HepG2 (cell line): ENCODE measurements at places on chromosomes 5 and 9.

GRCh38 chr5:149550594-149551226, 529 bp downstream of the CSNK1A1 start:
- no peak for DNase-seq

- DNase-seq, result peak; percentile 37
These were observed 525 bp upstream of the AK3 start for GRCh38 chr9:4741365-4742089.

GRCh38 chr5:104347119-104347708, 784.6 kb upstream of the NUDT12 start:
- no peak for DNase-seq

- no peak for DNase-seq
These were observed 653.1 kb upstream of the KLF4 start for GRCh38 chr9:108142504-108143201.

GRCh38 chr5:138753794-138754698, 821 bp downstream of the CTNNA1 start:
- DNase-seq, result peak; percentile 89

GRCh38 chr5:169921949-169922348, 58.3 kb downstream of the INSYN2B start:
- DNase-seq, result no peak

DNA sequence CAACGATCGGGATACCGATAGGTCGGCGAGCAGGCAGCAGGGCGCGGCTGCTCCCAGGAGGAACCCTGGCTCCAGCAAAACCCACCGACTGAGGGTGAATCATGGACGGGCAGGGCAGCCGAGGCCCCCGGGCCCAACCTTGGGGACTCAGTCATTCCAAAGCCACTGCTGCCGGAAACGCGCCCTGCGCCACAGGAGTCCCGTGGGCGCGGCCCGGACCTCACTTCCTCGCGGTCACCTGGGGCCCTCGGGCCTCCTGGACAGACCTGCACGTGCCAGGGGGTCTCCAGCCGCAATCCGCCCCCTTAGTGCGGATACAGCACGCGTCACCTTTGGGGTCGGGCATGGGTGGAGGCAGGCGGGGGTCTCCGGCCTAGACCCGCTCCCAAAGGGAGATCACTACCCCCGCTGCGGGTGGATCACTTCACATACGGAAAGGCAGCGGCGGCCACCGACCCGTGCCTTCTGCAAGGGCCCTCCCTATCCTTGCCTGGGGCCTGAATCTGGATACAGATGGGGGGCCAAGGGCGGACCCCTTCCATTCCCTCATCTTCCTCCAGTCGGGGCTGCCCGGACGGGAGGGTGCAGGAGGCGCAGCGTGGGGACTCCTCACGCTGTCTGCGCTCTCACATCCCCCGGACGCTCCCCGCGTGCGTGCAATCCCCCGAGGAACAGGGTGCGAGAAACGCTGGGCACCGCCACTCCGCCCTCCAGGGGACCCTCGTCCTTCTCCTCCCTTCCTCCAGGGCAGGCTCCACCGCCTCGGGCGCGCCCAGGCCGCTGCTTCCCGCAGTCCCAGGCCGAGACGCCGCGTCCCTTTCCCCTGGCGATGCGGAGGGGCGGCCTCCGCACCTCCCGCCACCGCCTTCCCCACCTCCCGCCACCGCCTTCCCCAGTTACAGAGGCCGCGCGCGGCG, 586 bp downstream of the TXN start:
- DNase-seq, result peak; percentile 29

DNA sequence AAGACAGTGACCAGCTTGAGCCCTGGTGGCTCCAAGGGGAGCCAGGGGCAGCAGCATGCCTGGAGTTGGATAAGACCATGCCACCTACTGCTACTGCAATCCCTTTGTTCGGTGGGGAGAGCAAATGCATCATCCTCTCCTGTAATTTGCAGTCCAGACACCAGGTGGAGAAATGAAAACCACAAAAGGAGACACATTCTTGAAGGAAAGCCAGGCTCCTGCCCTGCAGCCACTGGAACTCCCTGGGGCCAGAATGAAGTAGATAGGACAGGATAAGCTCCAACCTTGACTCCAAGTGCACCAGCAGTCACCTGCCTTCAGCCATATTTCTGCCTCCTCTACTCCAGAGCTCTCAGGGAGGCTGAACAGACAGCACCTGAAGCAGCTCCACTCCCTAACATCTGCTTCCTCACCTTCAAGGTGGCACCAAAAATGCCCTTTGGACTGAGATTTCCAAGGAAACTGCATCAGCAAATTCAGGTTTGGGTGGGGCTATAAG, 65.1 kb upstream of the IQGAP2 start:
- peak; percentile 60 for DNase-seq

GRCh38 chr5:147918101-147918685, 11.9 kb upstream of the C5orf46 start:
- no peak for DNase-seq

- DNase-seq, result no peak
These were observed 99.7 kb downstream of the PLCXD3 start for GRCh38 chr5:41410737-41411136.

DNA sequence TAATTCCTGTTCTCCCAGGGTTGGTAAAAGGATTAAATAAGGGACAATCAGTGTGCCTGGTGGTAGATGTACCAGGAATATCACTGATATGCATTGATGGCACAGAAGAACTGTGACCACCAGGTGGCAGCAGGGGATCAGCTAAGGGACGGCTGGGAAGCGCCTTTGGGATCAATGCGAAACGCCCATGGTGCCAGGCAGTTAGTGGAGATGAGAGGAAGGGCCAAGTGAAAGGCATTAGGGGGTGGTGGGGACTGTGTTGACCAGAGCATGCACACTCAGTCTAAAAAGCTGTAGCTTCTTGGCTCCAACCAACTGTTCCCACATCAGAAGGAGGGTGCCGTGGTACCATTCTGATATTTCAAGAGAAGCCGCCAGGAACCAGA, 55.6 kb downstream of the ARHGEF37 start:
- DNase-seq, result peak; percentile 63

GRCh38 chr9:89466451-89467277, 31.2 kb downstream of the SEMA4D start:
- DNase-seq, result no peak

DNA sequence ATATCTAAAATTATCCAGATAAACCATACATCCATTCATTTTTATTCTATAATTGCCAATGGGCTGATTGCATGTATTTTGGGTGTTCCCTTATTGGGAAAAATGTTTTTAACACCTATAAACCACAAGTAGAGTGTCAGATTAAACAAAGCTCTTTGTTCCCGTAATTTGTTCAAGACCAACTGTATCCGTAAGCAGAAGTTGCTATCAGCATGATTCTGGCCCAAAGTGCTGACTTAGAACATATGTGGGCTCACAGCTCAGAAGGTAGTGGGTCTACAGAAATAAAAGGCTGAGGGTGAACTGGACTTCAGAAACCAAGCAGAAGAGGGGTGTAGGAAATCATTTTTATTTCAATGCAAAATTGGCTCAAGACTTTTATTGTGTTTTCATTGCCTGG, 23.5 kb upstream of the IL7R start:
- no peak for DNase-seq

DNA sequence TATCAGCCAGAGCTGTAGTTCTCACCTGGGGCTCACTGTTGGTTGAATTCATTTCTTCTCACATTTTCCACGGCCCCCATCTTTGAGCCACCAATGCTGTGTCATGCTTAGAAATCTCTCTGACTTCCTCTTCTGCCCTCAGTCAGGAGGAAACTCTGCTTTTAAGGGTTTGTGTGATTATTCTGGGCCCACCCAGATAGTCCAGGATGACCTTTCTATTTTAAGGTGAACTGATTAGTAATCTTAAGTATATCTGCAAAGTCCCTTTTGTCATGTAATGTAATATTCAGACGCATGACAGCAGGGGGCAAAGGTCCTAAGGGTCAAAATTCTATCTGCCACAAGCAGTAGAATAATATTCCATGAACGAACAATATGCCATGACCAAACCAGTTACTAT, 88.4 kb downstream of the AK8 start:
- DNase-seq, result no peak

GRCh38 chr9:135248111-135248510, 160.6 kb downstream of the OLFM1 start:
- no peak for DNase-seq

DNA sequence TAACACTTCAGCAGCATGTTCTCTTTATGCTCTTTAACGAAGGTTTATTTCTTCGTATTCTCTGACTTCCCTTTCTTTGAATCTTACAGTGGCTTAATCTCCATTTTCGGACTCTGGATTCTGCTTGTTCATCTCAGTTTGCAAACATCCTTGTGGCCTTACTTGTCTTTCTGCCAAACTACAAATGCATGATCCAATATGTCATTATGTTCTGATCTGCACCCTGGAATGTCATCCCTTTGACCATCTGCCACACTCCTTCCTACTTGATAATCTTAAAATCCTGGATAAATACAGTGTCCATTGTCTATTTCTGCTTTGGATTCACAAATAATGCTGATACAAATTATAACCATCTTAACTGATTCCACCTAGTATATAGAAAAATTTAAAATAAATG, 499.2 kb downstream of the CDH18 start:
- DNase-seq, result no peak

DNA sequence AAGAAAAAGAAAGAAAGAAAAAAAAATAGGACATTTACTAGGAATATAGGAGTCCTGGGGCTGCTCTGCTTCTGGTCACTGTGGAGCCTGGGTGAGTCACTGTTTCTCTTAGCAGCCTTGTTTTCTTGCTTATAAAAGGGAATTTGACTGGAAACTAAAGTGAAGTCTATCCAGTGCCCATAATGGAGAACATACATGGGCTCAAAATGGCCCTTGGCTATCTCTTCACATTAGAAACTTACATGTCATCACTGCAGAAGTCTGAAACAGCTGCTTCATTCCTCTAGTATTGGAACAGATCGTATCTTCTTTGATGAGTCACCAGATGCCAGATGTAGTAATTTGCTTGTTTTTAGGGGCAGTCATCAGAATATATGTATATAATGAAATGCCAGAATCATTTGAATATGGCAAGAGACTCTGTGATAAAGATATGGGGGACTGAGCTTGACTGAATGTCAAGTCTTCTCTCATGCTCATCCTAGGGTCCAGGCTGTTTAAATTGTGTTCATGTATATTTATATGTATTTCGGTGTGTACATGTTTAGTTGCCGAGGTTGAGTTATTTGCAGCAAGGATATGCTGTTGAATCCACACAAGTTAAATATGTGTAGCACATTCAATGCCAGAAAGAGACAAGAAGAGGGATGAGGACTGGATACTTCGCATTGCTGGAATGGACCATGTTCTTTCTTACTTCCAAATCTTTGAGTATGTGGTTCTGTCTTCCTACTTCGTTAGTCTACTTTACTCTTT, 56.7 kb downstream of the SGCD start:
- DNase-seq, result no peak

GRCh38 chr9:87336914-87337333, 160.7 kb upstream of the DAPK1 start:
- DNase-seq, result peak; percentile 75

DNA sequence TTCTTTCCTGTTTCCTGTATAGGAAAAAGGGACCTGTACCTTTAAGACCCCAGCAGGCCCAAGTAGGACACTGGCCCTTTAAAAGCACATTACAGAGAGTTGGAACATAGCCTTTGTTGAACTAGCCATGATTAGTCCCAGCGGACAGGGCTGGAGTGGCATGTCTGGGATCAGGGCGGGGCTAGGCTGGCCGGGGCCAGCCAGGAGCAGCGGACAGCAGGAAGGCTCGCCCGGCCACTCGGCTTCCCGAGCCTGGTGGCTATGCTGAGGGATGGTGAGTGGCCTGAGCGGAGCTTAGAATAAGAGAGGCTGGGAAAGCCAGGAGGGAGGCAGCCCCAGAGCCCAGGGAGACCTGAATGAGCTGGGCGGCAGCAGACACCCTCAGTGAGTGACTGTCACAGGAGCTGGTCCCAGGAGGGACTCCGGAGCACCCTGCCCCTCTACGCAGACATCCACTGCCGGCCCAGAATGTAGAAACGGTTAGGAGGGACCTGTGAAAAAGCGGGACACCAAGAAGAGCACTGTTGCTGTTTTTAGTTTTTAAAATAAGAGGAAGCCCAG, 92.1 kb downstream of the DAB2IP start:
- peak; percentile 85 for DNase-seq

- DNase-seq, result no peak
These were observed 555.6 kb downstream of the RAB3C start for GRCh38 chr5:59138509-59138908.

DNA sequence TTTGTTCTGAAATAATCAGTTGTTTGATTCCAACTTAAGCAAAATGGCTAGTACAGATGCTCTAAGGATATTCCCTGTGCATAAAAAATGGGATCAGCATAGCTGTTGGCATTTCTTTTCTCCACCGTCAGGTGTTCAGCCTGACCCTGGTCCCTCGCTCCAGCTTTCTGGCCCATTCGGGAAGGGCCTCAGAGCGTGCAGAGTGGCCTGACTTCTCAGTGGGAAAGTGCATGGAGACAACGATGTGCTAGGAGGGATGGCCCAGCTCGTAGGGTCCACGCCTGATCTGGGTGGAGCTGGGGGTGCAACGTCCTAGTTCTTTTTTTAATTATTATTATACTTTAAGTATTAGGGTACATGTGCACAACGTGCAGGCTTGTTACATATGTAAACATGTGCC, 319.1 kb upstream of the IRX4 start:
- no peak for DNase-seq

GRCh38 chr5:173926359-173926758, 38.2 kb downstream of the CPEB4 start:
- no peak for DNase-seq

- no peak for DNase-seq
These were observed 10.3 kb downstream of the ZFR start for GRCh38 chr5:32434221-32434620.

GRCh38 chr9:111030492-111030891, 7.8 kb downstream of the LPAR1 start:
- DNase-seq, result no peak

- no peak for DNase-seq
These were observed 18.1 kb upstream of the SCAI start for GRCh38 chr9:125161284-125161918.

DNA sequence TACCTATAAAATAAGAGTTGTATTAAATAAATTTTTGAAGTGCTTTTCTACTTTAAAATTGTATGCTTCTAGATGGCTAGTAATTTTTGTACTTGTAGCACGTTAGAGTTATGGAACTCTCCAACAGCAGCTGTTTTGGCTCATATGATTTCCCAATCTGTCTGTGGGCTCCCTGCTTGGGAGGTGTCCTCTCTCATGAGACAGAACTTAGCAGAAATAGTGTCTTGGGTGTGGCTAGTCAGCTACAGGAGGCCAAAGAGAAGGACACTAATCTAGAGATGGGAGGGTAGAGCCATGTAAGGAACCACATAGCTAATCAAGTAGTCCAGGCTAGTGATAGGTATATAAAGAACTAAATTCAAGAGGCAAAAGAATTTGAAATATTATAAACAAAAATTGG, 78.4 kb upstream of the DAB2 start:
- no peak for DNase-seq

- no peak for DNase-seq
These were observed 179.7 kb downstream of the AOPEP start for GRCh38 chr9:94906181-94906580.

DNA sequence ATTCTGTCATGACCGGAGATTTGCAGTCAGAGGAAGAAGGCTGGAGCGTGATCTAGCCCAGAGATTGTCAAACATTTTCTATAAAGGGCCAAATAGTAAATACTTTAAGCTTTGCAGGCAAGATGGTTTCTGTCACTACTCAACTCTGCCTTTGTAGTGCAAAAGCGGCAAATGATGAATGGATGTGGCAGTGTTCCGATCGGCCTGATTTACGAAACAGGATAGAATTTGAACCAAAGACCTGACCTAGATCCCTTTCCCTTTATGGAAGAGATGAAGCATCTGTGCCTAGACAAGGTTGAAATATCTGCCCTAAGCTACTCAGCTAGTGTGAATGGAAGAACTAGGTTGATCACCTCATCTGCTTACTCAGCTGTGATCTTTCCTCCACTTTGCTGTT, 209.5 kb downstream of the YTHDC2 start:
- DNase-seq, result no peak

- DNase-seq, result no peak
These were observed 43.2 kb downstream of the RICTOR start for GRCh38 chr5:39031041-39031440.
